ENCODE measurements at places on chromosomes 12 and 14. TPM values are rescaled to one million over a fixed set of nuclear protein-coding genes. Genes with fewer than 3 reads are reported as not detected.

DNA sequence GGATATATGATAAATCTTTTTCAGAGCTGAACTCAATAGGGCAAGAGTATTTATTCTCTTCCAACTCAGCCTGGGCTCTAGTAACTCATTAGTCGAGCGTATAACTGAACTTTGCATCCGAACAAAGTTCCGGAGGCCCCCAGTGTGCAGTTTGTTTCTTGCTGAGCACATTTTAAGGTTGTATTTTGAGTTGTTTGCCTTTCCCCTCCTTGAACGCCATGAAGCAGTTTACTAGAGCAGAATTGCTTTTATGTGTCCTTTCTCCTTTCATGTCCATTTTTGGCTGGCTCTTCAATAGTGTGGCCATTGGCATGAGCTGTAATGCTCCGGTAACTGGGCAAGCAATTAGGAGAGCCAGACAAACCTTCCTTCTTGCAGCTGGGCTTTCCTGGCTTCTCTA is 105.3 kb downstream of the WIF1 start:
- no peak overlapping the region for H3K27ac ChIP-seq
- no peaks in the 10 kb centered on the region for H3K4me1 ChIP-seq
- no peaks in the 10 kb centered on the region for H3K36me3 ChIP-seq
- no peak for DNase-seq
- peaks cover 3% of the 10 kb centered on the region for H3K27me3 ChIP-seq

DNA sequence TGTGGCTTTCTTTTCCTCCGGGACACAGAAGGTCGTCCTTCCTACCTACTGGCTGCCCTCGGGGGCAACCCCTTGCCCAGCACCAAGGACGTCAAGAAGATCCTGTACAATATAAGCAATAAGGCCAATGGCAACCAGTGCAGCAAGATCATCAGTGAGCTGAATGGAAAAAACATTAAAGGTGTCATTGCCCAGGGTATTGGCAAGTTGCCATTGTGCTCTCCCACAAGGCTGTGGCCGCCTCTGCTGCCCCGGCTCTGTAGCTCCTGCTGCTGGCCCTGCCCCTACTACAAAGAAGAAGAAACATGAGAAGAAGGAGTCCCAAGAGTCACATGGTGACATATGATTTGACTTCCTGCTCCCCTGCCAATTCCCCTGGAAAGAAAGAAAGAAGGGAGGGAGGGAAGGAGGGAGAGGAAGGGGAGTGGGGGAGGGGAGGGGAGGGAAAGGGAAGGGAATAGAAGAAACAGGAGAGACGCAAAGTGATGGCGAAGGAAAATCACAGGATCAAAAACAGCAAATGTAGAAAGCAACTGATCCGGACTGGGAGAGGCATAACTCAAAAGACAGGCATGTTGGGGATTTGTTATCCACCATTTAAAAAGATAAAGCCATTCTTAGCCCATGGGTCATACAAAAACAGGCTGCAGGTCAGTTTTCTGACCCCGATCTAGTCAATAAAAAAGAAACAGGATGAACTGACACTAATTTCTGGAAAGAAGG is 61.3 kb upstream of the RESF1 start:
- DNase-seq, result peak; percentile 57
- no peaks in the 10 kb centered on the region for H3K27me3 ChIP-seq
- no peak overlapping the region for H3K4me3 ChIP-seq
- H3K36me3 ChIP-seq, result no peaks in the 10 kb centered on the region
- H3K4me1 ChIP-seq, result peaks cover 51% of the 10 kb centered on the region
- peak overlapping the region; percentile 96 for H3K27ac ChIP-seq

DNA sequence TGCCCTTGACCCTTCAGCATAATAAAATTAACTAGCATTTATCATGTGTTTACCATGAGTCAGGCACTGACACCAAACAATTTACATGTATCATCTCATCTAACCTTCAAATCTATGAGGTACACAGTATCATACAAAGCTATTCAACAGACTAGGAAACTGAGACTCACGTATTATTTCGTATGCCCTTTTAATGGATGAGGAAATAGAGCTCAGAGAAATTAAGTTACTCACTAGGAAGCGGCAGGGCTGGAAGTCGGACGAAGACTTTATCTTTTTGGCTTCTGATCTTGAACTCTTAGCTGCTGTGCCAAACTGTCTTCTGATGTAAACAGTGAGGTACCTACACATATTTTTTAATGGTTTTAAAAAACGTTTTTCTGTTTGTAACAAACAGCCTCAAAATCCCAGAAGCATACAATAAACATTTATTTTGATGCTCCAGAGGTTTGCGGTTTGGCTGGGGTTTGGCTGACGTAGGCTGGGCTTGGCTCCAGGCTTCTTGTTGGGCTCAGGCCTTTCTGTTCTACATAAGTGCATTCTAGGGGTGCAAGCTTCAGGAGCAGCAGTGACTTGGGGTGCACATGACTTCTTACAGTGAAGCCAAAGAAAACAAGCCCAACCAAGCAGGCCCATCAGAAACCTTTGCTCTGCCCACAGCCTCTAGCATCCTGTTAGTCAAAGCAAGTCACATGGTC is 184.7 kb downstream of the TBX5 start:
- no peaks in the 10 kb centered on the region for H3K27me3 ChIP-seq
- no peaks in the 10 kb centered on the region for H3K36me3 ChIP-seq
- no peaks in the 10 kb centered on the region for H3K4me1 ChIP-seq
- H3K27ac ChIP-seq, result no peak overlapping the region

DNA sequence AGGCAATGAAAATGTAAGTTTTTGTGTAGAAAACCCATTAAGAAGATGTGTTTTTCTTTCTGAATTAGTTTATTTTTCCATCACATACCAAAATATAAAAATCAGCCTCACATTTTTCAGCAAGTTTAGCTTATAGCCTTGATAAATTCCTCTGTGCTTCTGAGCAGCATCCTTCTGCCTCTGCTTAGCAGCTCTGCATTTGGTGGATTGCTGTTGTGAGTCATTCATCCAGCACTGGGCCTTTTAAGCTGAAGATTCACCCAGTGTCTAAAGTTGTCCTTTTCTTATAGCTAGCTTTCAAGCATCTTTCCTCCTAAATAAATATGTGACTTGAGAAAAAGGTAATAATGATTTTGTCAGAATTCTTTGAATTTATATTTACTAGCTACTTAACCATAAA is 206.1 kb downstream of the PCNX1 start:
- H3K4me3 ChIP-seq, result no peak overlapping the region
- no peak overlapping the region for H3K27ac ChIP-seq
- H3K4me1 ChIP-seq, result peaks cover 24% of the 10 kb centered on the region
- no peaks in the 10 kb centered on the region for H3K27me3 ChIP-seq
- peaks cover 32% of the 10 kb centered on the region for H3K36me3 ChIP-seq

DNA sequence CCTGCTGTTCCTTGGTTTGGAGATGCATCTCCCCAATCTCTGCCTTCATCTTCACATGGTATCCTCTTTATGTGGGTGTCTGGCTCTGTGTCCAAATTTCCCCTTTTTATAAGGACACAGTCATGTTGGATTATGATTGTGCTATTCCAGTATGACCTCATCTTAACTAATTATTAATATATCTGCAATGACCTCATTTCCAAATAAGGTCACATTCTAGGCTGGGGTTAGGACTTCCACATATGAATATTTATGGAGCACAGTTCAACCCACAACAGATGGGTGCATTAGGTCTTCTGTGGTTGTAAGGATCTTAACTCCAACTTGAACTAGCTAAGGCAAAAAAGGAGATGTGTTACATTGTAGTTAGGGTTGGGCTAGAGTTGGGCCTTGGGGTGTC is 69.4 kb downstream of the ADCK1 start:
- H3K27ac ChIP-seq, result no peak overlapping the region
- no peaks in the 10 kb centered on the region for H3K4me1 ChIP-seq
- H3K4me3 ChIP-seq, result no peak overlapping the region
- no peaks in the 10 kb centered on the region for H3K36me3 ChIP-seq

GRCh38 chr12:66392266-66392915 is 90.1 kb downstream of the HELB start:
- H3K27ac ChIP-seq, result no peak overlapping the region
- no peaks in the 10 kb centered on the region for H3K4me1 ChIP-seq
- H3K27me3 ChIP-seq, result no peaks in the 10 kb centered on the region
- no peaks in the 10 kb centered on the region for H3K36me3 ChIP-seq

RHOF gene
- total RNA-seq, result 90.3 TPM

ITGA7 gene
- total RNA-seq, result 2.7 TPM

SLC8A3 gene
- total RNA-seq, result 0.07 TPM

PIK3C2G gene
- not detected for total RNA-seq

Data from B cell (primary cell).